Ovary (tissue), 10 donors: ENCODE measurements at places on chromosomes 7 and 10.

DNA sequence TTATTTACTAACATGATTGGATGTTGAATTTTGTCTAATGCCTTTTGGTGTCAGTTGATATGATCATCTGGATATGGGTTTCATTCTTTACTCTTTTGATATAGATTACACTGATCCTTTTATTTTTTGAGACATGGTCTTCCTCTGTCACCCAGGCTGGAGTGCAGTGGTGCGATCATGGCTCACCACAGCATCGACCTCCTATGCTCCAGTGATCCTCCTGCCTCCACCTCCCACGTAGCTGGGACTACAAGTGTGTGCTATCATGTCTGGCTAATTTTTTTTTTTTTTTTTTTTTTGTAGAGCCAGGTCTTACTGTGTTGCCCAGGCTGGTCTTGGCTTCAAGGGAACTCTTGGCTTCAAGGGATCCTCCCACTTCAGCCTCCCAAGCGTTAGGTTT is 27.1 kb downstream of the BMS1 start:
- no peak for DNase-seq

GRCh38 chr7:47965456-47965855 is 14.0 kb downstream of the HUS1 start:
- DNase-seq = no peak

DNA sequence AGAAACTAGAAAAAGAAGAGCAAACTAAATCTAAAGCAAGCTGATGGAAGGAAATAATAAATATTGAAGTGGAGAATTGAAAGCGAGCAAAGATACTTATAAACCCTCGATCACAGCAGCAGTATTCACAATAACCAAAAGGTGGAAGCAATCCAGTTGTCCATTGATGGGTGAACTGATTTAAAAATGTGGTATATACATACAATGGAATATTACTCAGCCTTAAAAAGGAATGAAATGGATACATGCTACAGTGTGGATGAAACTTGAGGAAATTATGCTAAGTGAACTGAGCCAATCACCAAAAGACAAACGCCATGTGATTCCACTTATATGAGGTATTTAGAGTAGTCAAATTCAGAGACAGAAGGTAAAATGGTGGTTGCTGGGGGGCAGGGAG is 17.5 kb downstream of the ZCCHC24 start:
- no peak for DNase-seq

GRCh38 chr7:4069268-4070095 is 612.6 kb upstream of the FOXK1 start:
- DNase-seq = no peak

DNA sequence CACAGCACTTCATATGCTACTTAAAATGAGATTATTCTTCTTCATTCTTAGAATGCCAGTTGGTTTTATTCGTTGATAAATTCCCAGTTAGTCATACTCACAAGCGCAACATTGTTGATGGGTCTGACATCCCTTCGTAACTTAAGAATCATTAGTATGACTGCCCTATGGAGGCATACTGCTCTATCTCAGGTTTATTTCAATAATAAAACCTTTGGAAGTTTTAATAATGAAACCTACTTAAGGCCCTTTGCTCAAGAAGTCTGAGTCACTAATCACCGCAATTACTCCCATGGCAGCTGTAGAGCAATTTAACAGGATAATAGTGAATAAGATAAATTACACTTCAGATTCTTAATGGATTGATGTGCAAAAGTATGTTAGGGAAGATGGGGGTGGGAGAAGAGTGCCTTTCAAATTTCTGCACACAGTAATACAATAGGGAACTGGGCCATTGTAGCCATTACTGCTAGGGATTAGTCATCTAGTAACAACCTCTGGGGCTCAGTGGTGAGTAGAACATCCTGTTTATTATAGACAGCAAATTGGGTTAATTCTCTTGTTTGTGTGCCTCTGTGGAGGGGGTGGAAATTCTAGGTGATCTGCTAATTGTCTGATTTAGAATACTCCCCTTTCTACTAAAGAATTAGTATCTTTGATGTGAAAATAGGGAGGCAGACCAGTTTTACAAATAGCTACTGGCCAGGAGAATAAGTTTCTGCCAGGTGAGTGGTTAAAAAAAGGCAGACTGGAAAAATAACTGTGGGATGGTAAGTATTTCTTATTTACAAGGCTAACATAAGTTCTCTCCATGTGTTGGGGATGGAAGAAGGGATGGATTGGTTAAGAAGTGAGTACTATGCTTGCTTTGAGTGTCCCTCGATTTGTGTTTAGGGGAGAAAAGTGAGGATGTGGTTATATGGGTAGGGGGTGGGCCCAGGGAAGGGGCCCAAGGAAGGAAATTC is 74.5 kb upstream of the VKORC1L1 start:
- DNase-seq = no peak

GRCh38 chr10:100570506-100570905 is 34.8 kb downstream of the HIF1AN start:
- DNase-seq = no peak

DNA sequence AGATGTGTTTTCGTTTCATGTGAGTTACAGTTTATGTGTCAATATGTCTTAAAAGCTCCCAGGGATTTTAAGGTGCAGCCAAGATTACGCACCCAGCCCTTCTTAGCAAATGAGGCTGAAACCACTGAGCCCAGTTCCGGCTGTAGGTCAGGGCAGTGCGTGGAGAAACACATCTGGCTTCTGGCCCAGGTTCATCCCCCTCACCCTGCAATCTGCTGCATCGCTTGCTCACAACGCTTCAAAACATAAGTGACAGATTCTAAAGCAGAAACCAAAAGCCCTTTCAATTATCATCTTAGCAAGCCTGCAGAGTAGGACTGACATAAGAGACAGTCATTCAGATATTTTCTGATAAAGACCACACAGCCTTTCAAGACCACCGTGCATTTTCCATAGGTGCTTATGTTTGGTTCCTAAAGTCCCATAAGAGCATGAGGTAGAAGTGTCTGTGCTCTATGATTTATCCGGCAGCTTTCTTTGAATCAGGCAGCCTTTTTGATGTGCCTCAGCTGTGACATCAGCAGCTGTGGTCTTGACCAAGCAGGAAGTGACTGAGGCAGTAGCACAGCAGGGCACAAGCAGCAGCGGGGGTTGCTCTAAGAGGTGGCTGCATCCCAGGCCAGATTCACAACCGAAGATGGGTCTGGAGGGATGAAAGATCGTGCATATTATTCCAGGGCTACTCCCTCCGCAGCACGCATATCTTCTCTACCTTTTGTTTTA is 72.1 kb upstream of the LYZL2 start:
- no peak for DNase-seq

- DNase-seq = no peak
Measured at GRCh38 chr7:87575521-87575920, 25.2 kb downstream of the ABCB1 start.

DNA sequence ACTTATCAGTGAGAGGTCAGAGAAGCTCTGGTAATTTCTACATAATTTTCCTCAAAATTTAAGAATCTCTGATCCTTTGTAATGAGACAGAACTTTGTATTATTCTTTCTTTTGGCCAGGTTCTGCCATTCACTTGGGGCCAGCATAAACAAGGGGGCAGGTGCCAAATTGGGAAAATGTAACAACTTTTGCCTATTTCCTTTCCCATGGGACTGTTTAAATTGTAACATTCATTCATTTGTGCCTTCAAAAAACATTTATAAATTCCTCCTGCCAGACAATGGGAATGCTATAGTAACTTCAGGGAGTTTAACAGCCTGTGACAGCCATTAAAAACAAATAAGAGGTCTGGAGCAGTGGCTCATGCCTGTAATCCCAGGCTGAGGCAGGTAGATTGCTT is 12.4 kb downstream of the DYNC1I1 start:
- DNase-seq = no peak

GRCh38 chr7:30707391-30708357 is 25.4 kb upstream of the CRHR2 start:
- DNase-seq = no peak

- no peak for DNase-seq
Measured at GRCh38 chr7:74029089-74029785, 1.3 kb downstream of the ELN start.

GRCh38 chr7:128456255-128456725 is 612 bp downstream of the HILPDA start:
- DNase-seq = no peak

- DNase-seq = no peak
Measured at GRCh38 chr7:7810826-7811225, 92.4 kb upstream of the RPA3 start.

DNA sequence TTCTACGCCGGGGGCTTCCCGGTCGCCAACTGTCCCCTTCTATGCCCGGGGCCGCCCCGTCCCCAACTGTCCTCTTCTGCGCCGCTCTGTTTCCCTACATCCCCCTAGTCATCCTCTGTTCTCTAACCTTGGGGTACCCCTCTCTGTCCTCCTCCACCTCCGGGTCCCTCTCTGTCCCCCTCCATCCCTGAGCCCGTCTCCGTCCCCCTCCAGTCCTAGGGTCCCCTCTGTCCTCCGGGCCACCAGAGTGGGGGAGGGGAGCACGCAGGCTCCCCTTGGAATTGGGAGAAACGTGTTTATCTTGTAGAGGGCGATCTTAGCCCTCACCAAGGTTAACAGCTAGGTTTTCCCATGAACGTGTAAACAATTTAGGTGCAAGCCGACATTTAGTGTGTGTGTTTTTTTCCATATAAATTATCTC is 852 bp upstream of the KLF6 start:
- peak; percentile 63 for DNase-seq

- no peak for DNase-seq
Measured at GRCh38 chr7:83677180-83677866, 28.4 kb upstream of the SEMA3E start.

GRCh38 chr10:89810908-89811525 is 109.6 kb downstream of the KIF20B start:
- no peak for DNase-seq

GRCh38 chr10:46559231-46559671 is 2.8 kb upstream of the GPRIN2 start:
- DNase-seq = peak; percentile 17

DNA sequence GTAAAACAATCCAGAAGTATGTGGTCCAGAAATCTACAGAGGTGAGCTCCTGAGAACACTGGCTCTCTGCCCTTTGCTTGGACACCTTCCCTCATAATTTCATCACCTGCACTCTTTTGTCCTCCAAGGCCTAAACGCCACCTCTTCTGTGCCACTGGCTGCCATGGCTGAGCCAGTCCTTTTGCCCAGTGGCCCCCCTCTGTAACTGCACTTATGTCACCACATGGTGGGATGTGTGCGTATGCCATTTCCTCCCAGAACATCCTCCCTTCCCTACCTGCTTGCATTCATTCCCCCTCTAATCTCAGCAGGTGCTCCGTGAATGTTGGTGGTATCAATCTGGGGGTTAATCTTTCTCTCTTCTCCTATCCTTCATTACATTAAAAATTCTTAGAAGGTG is 17.3 kb upstream of the DUSP5 start:
- DNase-seq = no peak

- DNase-seq = no peak
Measured at GRCh38 chr7:134789967-134790685, 10.7 kb downstream of the CALD1 start.

GRCh38 chr7:71727347-71727746 is 595.4 kb downstream of the GALNT17 start:
- DNase-seq = no peak

- peak; percentile 58 for DNase-seq
Measured at GRCh38 chr7:74289659-74290552, 699 bp downstream of the CLIP2 start.

DNA sequence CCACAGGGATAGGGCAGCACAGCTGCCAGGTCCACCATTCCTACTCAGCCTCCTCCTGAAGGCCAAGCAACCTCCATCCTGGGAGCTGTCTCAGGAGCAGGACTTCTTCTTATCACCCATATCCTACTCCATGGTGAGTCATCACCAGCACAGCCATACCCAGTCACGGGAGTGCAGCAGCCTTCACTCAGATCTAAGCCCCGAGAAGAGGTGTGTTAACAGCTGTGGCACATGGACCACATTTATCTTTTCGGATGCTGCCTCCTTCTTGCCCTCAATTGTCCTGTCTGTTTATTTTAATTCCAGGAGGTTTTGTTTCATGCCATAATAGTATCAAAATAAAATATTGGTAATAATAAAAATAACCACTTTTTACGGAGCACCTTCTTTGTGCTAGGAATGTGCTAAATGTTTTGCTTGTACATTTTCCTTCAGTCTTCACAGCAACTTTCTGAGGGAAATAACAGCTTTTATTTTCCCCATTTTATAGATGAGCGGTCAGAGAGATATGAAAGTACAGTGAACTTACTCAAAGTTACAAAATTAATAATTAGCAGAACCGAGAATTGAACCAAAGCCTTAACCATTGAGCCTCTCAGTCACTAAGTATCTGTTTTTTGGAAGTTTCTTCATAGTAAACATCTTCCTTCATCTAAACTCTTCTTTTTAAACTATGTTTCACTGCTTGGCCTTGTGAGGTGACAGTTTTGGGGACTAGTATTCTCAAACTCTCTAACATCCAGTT is 2.5 kb upstream of the KEL start:
- no peak for DNase-seq

- DNase-seq = no peak
Measured at GRCh38 chr10:63464402-63465292, 1.1 kb downstream of the JMJD1C start.

GRCh38 chr10:101563007-101563406 is 25.1 kb downstream of the POLL start:
- no peak for DNase-seq

DNA sequence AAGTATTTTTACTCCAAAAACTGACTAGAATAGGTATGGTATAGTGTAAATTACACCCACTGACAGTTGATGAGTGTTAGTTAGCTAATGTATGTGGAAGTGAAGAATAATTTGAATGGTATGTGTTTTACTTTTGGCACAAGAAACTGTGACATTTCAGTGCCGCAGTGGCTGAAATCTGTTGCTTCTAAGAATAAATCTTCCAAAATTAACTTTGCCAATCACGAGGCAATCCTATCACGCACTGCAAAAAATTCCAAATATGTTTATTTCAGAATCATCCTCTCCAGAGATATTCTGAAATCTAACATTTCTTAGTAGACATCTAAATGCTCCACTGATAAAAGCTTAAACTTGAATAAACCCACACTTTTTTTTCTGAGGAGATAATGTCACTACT is 61.2 kb downstream of the PCLO start:
- no peak for DNase-seq

GRCh38 chr10:35937546-35937945 is 295.4 kb upstream of the FZD8 start:
- no peak for DNase-seq

DNA sequence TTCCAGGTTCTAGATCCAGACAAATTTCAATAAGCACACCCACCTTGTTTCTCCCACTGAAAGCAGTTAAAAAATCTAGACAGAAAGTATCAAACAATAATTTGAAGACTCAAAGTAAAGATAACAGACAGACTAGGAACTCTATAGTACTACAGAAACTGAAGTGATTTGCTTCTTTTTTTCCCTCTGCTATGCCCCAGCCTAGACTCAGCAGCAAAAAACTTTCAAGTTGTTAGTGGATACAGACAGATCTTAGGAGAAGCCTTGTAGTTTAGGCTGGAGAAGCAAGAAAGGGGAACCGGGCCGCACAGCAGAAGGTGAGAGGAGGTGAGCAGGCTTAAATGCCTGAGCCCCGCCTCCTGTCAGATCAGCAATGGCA is 65.1 kb downstream of the IGF2BP3 start:
- no peak for DNase-seq

GRCh38 chr7:45151131-45151684 is 6.4 kb upstream of the RAMP3 start:
- no peak for DNase-seq
